ENCODE measurements at places on chromosomes 13 and 19. TPM values are rescaled to one million over a fixed set of nuclear protein-coding genes. Genes with fewer than 3 reads are reported as not detected.

SIGLEC14 gene
- not detected for total RNA-seq

APOC1 gene
- total RNA-seq = 412 TPM

NFIC gene
- 8.9 TPM for total RNA-seq

HTR2A gene
- not detected for total RNA-seq

ZNF708 gene
- 29.7 TPM for total RNA-seq

Measured in G401 (cell line).